ENCODE measurements at places on chromosomes 4 and X.

DNA sequence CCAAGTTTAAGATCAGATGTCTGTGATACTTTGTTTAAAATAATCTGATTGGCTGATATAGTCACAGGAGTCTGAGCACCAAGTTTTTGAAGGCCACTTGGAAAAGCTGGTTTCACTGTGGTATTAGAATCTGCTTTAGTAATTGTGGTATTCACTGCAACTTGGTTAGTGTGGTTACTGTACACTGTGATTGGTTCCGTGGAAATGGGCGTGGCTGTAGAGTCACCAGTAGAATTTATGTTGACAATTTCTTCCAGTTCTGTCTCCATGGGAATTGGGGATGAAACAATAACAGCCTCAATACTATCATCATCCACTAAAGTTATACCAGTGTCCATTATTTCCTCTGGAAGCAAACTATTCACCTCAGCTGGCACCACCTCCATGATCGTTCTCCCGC is 26.2 kb downstream of the LIN54 start:
- DNase-seq = no peak

GRCh38 chrX:2423899-2424298 is 76.9 kb downstream of the DHRSX start:
- DNase-seq = no peak

- DNase-seq = no peak
Measured at GRCh38 chrX:46920235-46920634, 8.0 kb downstream of the JADE3 start.

- DNase-seq = no peak
Measured at GRCh38 chr4:156638334-156638733, 333.3 kb downstream of the PDGFC start.

DNA sequence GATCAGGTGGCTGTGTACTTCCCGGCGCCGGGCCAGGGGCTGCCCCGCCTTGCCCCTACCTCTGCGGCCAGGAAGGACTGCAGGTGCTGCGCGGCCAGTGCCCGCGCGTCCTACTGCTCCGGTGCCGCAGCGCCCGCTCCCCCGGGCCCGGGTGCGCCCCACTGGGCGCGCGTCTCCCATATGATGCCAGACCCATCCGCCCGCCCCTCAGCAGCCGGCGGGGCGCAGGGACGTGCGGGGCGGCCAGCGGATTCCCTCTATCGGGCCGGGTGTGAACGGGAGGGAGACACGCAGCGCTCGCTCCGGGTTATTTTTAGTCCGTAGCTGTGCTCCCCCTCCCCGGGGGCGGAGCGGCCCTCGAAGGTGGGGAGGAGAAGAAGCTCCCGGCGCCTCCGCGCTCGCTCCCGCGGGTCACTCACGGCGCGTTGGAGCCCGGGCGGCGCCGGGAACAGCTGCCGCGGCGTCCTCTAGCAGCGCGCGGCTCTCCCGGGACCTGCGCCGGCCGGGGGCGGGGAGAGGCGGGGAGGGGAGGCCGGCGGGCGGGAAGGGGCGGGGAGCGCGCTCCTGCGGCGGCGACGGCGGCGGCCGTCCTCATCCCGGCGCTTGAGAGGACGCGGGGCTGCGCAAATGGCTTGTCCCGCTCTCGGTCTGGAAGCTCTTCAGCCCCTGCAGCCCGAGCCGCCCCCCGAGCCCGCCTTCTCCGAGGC is 103.6 kb downstream of the UCHL1 start:
- no peak for DNase-seq

- DNase-seq = no peak
Measured at GRCh38 chrX:73944563-73944908, 359.4 kb upstream of the ZCCHC13 start.

DNA sequence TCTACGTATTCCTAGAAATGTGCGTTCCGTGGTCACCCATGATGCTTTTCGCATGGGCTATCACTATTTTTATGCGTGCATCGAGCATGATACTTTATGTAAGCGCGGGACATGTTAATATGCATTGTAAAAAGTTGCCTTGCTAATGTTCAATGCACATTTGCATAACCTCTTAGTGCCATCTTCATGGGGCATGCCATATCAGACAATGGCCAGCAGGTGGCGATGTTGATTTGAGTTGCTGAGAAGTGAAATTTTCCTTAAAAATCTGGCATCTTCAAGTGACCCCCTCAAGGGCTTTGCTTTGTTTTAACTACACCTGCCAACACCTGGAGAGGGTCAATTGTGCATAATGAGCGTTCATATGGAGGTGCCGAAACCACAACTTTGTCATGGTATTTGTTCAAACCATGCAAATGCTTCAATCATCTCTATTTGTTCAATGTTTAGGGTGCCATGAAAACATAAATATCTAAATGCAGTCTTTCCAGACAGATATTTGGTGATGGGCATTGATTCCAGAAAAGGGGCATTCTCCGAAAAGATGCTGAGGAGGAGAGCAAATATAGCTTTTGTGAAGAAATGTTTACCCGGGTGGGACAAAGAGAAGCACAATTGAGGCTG is 833.9 kb upstream of the PRKX start:
- peak; percentile 47 for DNase-seq

DNA sequence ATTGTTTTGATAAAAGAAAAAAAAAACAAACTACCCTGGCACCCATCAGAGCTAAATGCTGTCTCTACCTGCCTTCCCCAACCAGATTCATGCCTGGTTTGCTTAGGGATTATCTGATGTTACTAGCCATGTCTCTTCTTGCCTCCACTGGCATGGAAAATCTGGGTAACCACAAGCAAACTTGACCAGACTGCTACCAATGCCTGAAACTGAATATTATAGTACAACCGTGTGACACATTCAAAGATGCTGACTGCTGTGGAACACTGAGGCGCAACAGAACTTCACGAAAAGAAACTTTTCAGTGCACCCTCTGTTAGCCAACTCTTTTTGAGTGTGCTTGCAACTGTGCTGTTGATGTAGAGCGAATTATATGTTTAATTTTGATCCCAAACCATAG is 228.1 kb downstream of the CBR4 start:
- DNase-seq = no peak

DNA sequence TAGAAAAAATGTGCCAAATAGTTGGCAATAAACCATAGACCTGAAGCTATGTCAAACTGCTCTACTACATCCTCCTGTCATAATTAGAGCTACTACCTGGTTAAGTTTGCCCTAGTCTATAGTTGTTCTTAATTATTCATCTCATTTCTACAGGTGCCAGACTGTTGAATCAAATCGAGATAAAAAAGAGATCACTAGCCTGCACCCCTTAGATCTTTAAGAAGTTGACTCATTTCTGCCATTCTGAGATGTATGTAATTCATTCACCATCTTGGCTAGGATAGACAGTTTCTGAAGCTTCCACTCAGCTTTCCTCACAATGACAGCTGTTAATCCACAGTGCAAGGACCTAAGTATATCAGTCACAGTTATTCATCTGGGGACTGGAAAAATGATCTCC is 452.1 kb upstream of the BOD1L1 start:
- no peak for DNase-seq

DNA sequence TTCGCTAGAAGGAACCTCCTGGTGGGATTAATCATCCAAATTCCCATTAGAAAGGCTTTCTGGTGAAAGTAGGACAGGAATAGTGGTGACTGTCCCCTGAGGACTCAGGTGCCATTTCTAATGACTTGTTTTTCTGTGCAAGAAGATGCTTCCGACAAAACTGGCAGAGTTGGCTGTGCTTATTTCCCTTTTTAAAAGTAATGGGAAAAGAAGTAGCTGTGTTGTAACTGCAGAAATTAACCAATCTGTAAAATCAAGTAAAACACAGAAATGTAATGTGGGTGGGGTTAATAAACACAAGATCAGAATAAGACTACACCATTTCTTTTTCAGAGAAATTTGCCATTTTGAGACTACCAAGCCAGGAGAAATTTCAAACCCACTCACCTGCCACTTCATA is 55.0 kb upstream of the FAM9B start:
- no peak for DNase-seq

- no peak for DNase-seq
Measured at GRCh38 chr4:65167719-65168118, 502.6 kb downstream of the EPHA5 start.

DNA sequence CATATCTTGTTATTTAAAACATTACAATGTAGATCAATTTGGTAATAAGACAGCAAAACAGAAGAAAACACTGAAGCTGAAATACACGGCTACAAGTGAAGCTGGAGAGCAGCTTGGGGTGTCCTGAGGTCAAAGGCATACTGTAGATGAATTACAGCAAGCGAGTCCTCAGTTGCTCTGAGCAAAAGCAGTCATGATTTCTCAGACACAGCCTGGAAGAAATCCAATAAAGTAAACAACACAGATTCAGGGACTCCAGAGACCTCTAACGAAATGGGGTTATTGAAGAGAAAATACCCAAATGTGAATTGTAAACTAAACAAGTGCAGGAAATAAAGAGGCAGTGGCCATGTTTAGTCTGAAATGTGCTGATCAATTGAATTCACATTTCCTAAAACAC is 324.4 kb downstream of the CAMK2D start:
- no peak for DNase-seq

DNA sequence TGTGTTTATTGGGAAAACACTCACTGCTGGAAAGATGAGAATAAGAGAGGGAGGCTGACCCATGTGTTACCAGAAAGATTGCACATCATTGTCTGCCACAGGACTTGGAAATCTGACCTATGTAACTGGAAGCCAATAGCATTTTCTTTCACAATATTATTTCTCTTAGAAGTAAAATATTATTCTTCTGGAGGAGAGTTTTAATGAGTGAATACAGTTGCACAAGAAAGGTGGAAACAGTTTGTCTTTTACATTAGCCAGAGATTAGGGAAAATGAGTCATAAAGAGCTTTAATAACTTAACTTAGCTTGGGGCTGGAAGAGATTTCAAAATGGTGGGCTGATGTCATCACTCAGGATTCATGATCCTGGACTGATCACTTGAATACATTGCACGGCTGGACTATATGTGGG is 31.5 kb upstream of the LNX1 start:
- no peak for DNase-seq

GRCh38 chr4:101222156-101222845 is 125.0 kb downstream of the PPP3CA start:
- no peak for DNase-seq

GRCh38 chr4:7887436-7887835 is 52.2 kb downstream of the AFAP1 start:
- no peak for DNase-seq

- peak; percentile 28 for DNase-seq
Measured at GRCh38 chrX:1507511-1508463, 29.2 kb downstream of the P2RY8 start.

DNA sequence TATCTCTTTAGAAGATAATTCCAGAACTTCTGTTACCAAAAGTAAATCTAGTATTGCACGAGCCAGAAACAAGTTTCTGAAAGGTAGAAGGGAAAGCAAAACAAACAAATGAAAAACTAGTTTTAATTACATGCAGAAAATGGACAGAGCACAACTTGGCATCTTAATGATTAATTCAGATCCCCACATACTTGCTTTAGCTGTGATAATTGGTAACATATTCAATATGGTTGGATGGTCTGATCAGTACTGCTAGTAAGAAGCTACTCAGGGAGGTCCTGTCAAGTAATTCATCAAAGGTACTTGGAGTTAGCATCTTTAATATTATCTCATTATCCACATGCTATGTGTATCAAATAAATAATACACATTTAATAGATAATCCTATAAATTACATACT is 204.3 kb downstream of the TRAM1L1 start:
- DNase-seq = no peak

- no peak for DNase-seq
Measured at GRCh38 chr4:73718375-73719373, 21.7 kb upstream of the CXCL8 start.

DNA sequence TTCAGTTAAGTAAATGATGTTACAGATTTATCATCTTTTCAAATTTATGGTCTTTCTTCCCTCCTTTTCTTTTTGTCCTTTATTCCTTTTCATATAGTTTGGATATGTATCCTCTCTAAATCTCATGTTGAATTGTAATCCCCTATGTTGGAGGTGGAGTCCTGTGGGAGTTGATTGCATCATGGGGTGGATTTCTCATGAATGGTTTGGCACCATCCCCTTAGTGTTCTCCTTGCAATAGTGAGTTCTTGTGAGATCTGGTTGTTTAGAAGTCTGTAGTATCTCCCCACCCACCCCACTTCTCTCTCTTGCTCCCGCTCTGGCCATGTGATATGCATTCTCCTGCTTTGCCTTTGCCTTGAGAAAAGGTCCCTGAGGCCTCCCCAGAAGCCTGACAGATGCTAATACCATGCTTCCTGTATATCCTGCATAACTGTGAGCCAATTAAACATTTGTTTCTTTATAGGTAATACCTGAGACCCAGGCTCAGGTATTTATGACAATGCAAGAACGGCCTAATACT is 236.7 kb downstream of the PRDM5 start:
- DNase-seq = no peak

- no peak for DNase-seq
Measured at GRCh38 chr4:19879330-19879729, 372.4 kb upstream of the SLIT2 start.

DNA sequence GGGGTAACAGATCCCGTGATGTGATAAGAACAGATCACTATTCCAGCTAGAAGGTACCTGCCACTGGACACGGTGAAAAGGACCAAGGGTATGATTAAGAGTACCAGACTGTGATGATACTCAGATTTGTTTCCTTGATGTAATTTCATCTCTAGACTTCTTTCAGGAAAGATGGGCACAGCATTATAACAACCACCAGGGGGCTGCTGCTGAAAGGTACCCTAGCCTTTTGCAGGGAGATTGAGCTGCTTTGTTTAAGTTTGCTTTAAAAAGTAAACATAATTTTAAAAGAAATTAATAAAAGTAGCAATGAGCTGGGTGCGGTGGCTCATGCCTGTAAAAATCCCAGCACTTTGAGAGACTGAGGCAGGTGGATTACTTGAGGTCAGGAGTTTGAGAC is 145.4 kb downstream of the EMCN start:
- no peak for DNase-seq

GRCh38 chr4:186699298-186699697 is 24.4 kb downstream of the FAT1 start:
- no peak for DNase-seq

DNA sequence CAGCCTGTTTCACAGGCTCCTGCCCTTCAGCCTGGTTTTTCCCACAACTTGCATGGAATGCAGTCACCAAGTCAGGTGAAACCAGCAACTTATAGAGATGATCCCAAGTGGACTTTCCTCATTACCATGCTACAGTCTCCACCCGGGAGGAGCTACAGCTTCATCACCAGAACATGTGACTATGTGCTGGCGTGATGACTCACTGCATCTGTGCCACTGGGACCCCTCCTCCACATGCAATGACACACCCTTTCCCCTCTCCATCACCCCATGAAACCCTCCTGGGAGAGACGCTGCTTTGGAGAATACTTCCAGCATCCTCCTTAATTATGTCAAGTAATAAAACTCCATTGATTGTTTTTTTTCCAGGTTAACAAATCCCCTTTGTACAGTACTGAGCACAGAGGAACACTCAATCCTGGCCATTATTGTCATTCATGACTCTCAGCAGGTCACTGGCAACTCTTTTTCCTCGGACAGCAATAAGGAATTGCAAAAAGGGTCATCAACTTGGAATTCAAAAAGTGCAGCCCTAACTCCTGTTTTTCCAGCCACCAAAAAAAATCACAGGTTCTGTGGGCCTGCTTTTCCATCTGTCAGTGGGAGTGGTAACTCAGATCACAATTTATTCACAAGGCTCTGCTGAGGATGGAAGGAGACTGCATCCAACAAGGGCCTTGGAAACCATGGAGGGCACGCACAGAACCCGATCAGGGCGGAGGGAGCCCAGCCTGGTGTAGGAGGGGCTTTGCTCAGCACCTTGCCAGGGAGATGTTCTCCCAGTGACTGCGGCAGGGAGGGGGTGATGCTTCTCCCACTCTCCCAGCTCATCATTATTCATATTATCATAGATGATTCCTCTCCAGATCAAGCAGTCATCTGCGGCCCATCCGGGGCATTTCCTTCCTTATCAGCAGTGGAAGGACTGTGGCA is 17.4 kb downstream of the QDPR start:
- DNase-seq = no peak

All from CD4-positive, alpha-beta T cell treated with Interleukin-6 for 4 hours (primary cell).